ENCODE measurements at places on chromosomes 6 and 20. TPM values are rescaled to one million over a fixed set of nuclear protein-coding genes. Genes with fewer than 3 reads are reported as not detected.

The NRM gene
- total RNA-seq: 2.3 TPM

The LBP gene
- total RNA-seq: 3.9 TPM

The NFS1 gene
- total RNA-seq: 36.1 TPM

The C4A gene
- total RNA-seq: 7.2 TPM

The C20orf96 gene
- total RNA-seq: 6.1 TPM

The HDGFL1 gene
- not detected for total RNA-seq

The RFX6 gene
- total RNA-seq: 1.8 TPM

The DOP1A gene
- total RNA-seq: 93.2 TPM

The KCNK16 gene
- total RNA-seq: not detected

The OPN5 gene
- total RNA-seq: not detected

The DNAH8 gene
- total RNA-seq: under 0.01 TPM

- no peak overlapping the region for H3K27ac ChIP-seq
- H3K4me3 ChIP-seq: no peak overlapping the region
- H3K27me3 ChIP-seq: no peaks in the 10 kb centered on the region
- DNase-seq: no peak
- no peaks in the 10 kb centered on the region for H3K4me1 ChIP-seq
These were observed 373.1 kb downstream of the CD109 start for GRCh38 chr6:74069089-74069581.

GRCh38 chr6:43992783-43993644, 134.2 kb downstream of the MRPL14 start:
- no peak overlapping the region for H3K4me3 ChIP-seq
- H3K36me3 ChIP-seq: no peaks in the 10 kb centered on the region
- no peak overlapping the region for H3K27ac ChIP-seq
- H3K4me1 ChIP-seq: peaks cover 4% of the 10 kb centered on the region
- peak; percentile 2 for DNase-seq

DNA sequence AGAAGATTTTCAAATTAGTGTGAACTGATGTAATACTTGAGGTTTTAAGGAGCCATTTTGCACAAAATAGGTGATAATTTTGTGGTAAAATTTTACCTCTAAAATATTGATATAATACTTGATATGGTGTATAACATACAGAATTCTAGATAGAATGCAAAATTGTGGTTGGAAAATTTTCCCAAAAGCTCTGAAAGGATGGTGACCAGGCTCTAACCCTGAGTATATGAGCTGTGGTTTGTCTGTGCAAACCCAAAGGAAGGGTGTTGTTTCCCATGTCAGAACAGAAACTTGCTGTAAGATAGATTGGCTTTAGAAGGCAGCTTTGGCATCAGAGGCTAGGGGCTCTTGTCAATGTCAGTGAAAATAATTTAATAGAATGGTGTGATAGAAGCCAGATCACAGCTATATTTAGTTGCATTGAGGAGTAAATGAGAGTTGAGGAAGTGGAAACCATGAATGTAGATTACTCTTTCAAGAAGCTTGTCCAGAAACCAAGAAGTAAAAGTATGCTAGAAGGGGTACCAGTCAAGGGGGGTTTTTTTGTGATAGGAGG, 257.7 kb downstream of the FARS2 start:
- H3K36me3 ChIP-seq: no peaks in the 10 kb centered on the region
- no peak overlapping the region for H3K27ac ChIP-seq
- no peak for DNase-seq
- H3K27me3 ChIP-seq: no peaks in the 10 kb centered on the region
- no peak overlapping the region for H3K4me3 ChIP-seq

- no peak for DNase-seq
- no peaks in the 10 kb centered on the region for H3K36me3 ChIP-seq
- no peaks in the 10 kb centered on the region for H3K27me3 ChIP-seq
- H3K4me3 ChIP-seq: no peak overlapping the region
- no peak overlapping the region for H3K27ac ChIP-seq
These were observed 19.1 kb upstream of the TFB1M start for GRCh38 chr6:155333414-155333813.

GRCh38 chr6:25601800-25602673, 50.0 kb upstream of the SCGN start:
- no peaks in the 10 kb centered on the region for H3K27me3 ChIP-seq
- H3K27ac ChIP-seq: no peak overlapping the region
- no peaks in the 10 kb centered on the region for H3K4me1 ChIP-seq
- no peaks in the 10 kb centered on the region for H3K36me3 ChIP-seq

DNA sequence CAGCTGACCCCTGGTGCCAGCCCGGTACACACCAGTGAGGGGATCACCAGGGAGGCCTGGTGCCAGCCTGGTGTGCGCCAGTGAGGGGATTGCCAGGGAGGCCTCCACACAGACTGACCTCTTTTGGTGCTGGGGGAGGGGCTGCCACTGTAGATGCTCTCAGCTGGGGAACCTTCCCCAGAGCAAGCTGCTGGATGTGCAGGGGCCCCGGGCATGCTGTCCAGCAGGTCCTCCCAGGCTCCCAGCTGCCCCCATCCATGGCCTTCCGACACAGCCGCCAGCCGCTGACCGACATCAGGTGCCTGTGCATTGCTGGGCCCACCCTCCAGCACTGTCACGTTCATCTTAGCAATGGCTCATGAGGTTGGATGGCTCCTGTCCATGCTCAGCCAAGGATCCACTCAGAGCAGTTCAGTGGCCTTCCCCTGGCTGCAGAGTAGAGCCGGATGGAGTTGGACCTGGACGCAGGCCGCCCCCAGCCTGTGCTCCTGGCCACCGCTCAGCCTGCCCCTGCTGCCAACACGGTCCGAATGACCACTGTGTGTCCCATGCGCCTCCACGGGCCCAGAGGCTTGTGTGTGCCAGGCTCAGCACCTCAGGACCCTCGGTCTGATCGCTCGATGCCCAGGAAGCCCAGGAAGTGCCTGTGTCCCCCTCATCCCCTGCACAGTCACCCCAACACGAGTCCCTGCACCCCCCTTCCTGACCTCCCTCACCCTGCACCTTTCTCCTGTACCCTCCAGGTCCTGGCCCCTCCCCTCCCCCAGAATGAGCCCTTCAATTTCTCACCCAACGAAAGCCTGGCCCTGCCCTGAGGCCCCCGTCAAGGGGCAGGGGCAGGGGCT, 95.7 kb downstream of the YTHDF1 start:
- no peaks in the 10 kb centered on the region for H3K36me3 ChIP-seq
- no peak for DNase-seq
- H3K27ac ChIP-seq: no peak overlapping the region
- H3K4me3 ChIP-seq: no peak overlapping the region
- H3K27me3 ChIP-seq: peaks cover 81% of the 10 kb centered on the region

GRCh38 chr6:54879188-54879985, 32.8 kb downstream of the FAM83B start:
- H3K27me3 ChIP-seq: no peaks in the 10 kb centered on the region
- no peak overlapping the region for H3K27ac ChIP-seq
- H3K4me3 ChIP-seq: no peak overlapping the region
- no peaks in the 10 kb centered on the region for H3K36me3 ChIP-seq

- DNase-seq: no peak
- H3K4me3 ChIP-seq: no peak overlapping the region
- H3K27me3 ChIP-seq: no peaks in the 10 kb centered on the region
These were observed 14.4 kb upstream of the ADAM33 start for GRCh38 chr20:3696200-3696599.

GRCh38 chr6:139965393-139965792, 590.9 kb upstream of the CITED2 start:
- H3K4me1 ChIP-seq: no peaks in the 10 kb centered on the region
- H3K4me3 ChIP-seq: no peak overlapping the region
- peaks cover 4% of the 10 kb centered on the region for H3K36me3 ChIP-seq
- no peak overlapping the region for H3K27ac ChIP-seq
- no peaks in the 10 kb centered on the region for H3K27me3 ChIP-seq

DNA sequence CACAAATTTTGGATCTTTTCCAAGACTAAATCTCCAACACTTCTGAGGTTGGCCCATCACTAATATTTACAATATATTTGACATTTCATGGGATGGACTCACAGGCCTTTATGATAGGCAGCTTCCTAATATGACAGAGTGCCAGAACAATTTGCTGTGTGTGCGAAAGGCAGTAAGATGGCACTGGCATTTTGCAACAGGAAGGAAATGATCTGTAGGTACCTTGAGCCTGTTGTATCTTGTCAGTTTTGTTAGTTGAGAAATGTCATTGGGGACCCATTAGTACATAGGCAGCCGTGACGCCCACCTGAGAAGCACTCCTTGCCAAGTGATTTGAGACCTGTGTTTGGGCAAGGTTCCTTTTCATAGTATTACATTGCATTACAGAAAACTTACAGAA, 153.4 kb upstream of the HEY2 start:
- no peaks in the 10 kb centered on the region for H3K36me3 ChIP-seq
- no peak overlapping the region for H3K27ac ChIP-seq
- no peak overlapping the region for H3K4me3 ChIP-seq
- H3K27me3 ChIP-seq: no peaks in the 10 kb centered on the region
- no peak for DNase-seq

DNA sequence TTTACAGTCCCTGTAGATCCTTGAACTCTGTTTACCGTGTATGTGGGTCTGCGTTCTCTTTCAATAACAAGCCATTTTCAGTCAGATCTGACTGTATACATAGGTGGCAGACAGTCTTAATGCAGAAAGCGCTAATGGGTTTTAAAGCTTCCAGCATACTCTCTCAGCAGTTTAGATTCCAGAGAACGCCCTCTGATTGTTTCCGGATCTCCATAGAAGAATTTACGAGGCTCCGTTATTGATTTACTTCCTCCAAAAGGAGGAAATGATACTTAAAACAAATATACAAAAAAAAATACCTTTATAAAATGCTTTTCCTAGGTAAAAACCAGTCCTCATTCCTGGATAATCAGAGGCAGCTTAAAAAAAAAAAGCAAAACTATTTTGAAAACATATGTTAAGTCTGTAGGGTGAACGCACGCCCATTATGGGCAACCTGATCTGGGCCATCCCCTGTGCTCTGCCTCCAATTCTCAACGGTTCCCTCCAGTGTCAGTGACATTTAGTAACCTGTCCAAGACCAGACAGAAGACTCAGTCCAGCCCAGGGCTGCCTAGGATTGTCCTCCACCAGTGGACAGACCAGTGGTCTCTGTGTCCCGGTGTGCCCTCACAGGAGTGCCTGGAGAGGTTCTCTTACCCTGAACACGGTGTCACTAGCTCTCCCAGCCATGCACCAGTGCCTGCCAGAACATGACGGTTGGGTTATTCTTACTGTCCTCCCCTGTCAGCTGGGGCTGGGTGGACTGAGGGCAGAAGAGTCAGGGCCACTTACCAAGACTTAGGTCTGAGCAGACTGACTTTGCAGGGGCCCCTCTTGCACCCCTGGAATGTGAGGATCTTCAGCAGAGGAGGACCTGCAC, 217.3 kb downstream of the ARID1B start:
- H3K27me3 ChIP-seq: no peaks in the 10 kb centered on the region
- H3K4me3 ChIP-seq: no peak overlapping the region
- no peak for DNase-seq
- no peak overlapping the region for H3K27ac ChIP-seq
- no peaks in the 10 kb centered on the region for H3K36me3 ChIP-seq

- H3K27ac ChIP-seq: peak overlapping the region; percentile 22
- H3K27me3 ChIP-seq: no peaks in the 10 kb centered on the region
- DNase-seq: no peak
- no peaks in the 10 kb centered on the region for H3K36me3 ChIP-seq
- H3K4me3 ChIP-seq: no peak overlapping the region
These were observed 465.4 kb upstream of the BTBD3 start for GRCh38 chr20:11452326-11452725.

DNA sequence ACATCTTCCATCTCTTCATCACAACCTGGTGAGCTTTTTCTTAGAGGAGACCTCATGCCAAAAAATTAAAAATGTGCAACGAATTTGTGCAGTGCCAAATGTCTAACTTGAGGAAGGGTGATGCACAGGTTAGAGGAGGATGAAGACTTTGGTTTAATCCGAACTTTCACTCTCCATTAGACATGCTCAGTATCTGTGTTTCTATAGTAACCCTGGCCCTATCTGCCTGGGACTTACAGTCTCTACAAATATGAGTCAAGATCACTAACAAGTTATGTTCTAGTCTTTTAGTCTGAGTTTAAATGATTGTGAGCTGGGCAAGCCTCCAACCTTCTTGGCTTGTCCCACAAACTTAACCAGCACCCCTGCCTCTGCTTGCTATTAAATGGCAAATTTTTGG, 377.0 kb downstream of the BMP2 start:
- no peak overlapping the region for H3K4me3 ChIP-seq
- no peaks in the 10 kb centered on the region for H3K27me3 ChIP-seq
- DNase-seq: no peak
- no peak overlapping the region for H3K27ac ChIP-seq

- H3K27me3 ChIP-seq: peaks cover 7% of the 10 kb centered on the region
- DNase-seq: no peak
- H3K4me1 ChIP-seq: no peaks in the 10 kb centered on the region
- no peaks in the 10 kb centered on the region for H3K36me3 ChIP-seq
These were observed 9.6 kb upstream of the SPDEF start for GRCh38 chr6:34565722-34566137.

- H3K36me3 ChIP-seq: no peaks in the 10 kb centered on the region
- H3K4me1 ChIP-seq: no peaks in the 10 kb centered on the region
- H3K27ac ChIP-seq: peak overlapping the region; percentile 71
- H3K4me3 ChIP-seq: peak overlapping the region; percentile 23
- no peaks in the 10 kb centered on the region for H3K27me3 ChIP-seq
These were observed 9.4 kb downstream of the SPDEF start for GRCh38 chr6:34546551-34547321.

DNA sequence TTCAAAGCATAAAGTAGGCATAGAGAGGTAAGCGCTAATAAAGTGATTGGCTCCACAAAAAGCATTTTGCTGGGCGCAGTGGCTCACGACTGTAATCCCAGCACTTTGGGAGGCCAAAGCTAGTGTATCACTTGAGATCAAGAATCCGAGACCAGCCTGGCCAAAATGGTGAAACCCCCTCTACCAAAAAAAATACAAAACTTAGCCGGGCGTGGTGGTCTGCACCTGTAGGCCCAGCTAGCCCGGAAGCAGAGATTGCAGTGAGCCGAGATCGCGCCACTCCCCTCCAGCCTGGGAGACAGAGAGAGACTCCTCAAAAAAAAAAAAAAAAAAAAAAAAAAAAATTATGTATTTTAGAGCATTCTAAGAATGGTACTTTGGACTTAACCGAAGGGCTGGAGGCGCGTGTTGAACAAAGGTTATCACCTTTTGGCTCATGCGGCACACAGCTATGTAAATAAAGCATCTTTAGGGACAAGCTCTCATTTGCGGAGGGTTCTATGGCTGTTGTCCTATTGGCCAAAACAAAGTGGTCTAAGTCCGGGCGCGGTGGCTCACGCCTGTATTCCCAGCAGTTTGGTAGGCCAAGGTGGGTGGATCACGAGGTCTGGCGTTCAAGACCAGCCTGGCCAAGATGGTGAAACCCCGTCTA, 17.4 kb downstream of the HFE start:
- no peaks in the 10 kb centered on the region for H3K36me3 ChIP-seq
- H3K4me1 ChIP-seq: no peaks in the 10 kb centered on the region
- H3K27me3 ChIP-seq: no peaks in the 10 kb centered on the region
- DNase-seq: no peak
- peak overlapping the region; percentile 91 for H3K27ac ChIP-seq
- peak overlapping the region; percentile 60 for H3K4me3 ChIP-seq

GRCh38 chr6:30462482-30462881, 26.8 kb upstream of the HLA-E start:
- H3K36me3 ChIP-seq: no peaks in the 10 kb centered on the region
- no peak overlapping the region for H3K27ac ChIP-seq
- no peak for DNase-seq
- H3K4me1 ChIP-seq: no peaks in the 10 kb centered on the region
- no peak overlapping the region for H3K4me3 ChIP-seq

GRCh38 chr20:14431568-14431967, 94.2 kb upstream of the FLRT3 start:
- H3K36me3 ChIP-seq: no peaks in the 10 kb centered on the region
- no peak for DNase-seq
- H3K4me3 ChIP-seq: no peak overlapping the region

GRCh38 chr6:53090576-53090975, 25.4 kb downstream of the FBXO9 start:
- no peak overlapping the region for H3K4me3 ChIP-seq
- no peak for DNase-seq
- no peaks in the 10 kb centered on the region for H3K27me3 ChIP-seq

Measured in breast epithelium (tissue), 4 donors.